ENCODE measurements at places on chromosomes 5 and 9.

- no peak for ATAC-seq
Measured at GRCh38 chr5:178336889-178337288, 104.3 kb upstream of the PHYKPL start.

DNA sequence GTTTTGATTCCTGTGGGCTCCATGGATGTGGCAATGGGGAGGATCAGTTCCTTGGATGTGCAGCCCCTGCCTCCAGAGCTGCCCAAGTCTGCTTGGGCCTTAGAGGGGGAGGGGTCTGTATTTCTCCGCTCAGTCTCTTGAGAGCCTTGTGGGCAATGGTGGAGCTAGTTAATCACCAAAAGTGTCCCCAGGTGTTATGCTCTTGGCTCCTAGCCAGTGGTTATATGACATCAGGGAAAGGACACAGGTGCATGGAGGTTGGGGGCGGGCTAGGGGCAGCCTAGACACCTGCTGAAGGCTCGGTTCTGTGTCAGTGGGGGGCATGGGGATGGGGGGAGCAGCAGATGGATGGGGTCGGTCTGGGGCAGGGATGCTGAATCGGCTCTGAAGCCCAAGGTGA is 12.4 kb upstream of the ARAP3 start:
- ATAC-seq: no peak

GRCh38 chr9:132003896-132004295 is 75.8 kb downstream of the MED27 start:
- no peak for ATAC-seq

- ATAC-seq: peak; percentile 35
Measured at GRCh38 chr9:133112663-133113026, 8.4 kb downstream of the RALGDS start.

- no peak for ATAC-seq
Measured at GRCh38 chr9:129230302-129230701, 52.2 kb upstream of the IER5L start.

- no peak for ATAC-seq
Measured at GRCh38 chr9:80811656-80812055, 877.7 kb downstream of the TLE1 start.

GRCh38 chr5:169710675-169711074 is 73.6 kb downstream of the DOCK2 start:
- ATAC-seq: no peak

DNA sequence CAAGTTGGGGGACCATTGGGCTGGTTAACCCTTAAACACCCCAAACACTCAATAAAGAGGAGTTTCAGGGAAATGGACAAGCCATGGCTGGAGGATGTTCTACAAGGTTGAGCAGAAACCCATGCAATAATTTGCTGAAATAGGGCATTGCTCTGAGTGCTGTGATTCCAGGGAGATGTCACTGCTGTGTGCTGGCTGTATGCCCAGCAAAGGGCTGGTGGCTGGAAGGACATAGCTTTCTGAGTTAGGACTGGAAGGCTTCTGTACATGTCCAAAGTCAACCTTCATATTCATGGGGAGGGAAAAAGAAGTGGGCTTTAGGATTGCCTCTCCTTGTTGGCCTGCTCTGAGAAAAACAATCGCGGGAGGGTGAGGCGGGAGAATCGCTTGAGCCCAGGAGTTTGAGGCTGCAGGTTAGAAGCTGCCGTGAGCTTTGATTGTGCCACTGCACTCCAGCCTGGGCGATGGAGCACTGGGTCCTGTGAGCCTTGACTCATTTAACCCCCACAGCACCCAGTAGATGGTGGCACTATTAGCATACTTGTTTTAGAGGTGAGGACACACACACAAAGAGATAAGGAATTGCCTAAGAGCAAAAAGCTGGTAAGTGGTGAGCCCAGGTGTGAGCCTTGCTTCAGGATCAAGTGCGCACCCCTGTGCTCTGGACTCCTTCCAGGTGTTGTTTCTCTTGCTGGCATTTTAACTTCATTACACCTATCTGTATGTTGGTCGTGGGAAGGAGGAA is 20.4 kb downstream of the IL12B start:
- no peak for ATAC-seq

DNA sequence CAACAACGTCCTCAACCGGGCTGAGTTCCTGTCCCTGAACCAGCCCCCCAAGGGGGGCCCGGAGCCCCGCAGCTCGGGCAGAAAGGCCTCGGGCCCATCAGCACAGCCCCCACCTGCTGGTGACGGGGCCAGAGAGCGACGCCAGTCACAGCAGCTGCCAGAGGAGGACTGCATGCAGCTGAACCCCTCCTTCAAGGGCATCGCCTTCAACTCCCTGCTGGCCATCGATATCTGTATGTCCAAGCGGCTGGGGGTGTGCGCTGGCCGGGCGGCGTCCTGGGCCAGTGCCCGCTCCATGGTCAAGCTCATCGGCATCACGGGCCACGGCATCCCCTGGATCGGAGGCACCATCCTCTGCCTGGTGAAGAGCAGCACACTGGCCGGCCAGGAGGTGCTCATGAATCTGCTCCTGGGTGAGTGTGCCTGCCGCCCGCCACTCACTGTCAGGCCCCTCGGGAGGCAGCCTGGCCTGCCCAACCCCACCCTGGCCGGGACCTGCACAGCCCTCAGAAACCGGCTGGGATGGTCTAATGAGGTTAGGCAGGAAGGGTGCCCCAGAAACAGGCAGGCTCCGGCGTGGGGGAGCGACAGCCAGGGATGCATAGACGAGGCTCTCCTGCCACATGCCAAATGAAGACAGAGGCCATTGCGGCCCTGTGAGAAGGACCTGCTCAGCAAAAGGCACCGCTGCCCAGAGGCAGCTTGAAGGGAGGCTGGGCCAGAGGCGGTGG is 678 bp downstream of the PLPP7 start:
- ATAC-seq: peak; percentile 25

GRCh38 chr9:122005597-122005996 is 87.5 kb downstream of the TTLL11 start:
- ATAC-seq: no peak

- ATAC-seq: peak; percentile 52
Measured at GRCh38 chr5:150272531-150272930, 17.0 kb downstream of the CAMK2A start.

GRCh38 chr9:124297915-124298645 is 40.3 kb downstream of the NEK6 start:
- no peak for ATAC-seq

GRCh38 chr5:154313360-154314017 is 123.0 kb downstream of the GALNT10 start:
- ATAC-seq: no peak

DNA sequence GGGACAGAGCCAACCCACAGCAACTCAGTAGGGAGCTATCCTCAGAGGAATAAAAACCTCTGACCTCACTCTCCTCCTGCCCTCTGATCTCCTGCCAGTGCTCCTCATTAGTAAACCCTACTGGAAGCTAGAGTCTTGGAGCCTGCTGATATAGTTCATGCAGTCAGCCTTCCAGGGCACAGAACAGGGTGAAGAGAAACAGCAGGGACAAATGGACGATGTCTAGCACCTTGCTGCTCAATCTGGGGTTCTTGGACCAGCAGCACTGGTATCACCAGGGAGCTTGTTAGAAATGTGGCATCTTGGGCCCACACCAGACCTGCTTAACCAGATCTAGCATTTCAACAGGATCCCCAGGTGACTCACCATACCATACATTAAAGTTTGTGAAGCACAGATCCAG is 5.5 kb upstream of the GALNT12 start:
- no peak for ATAC-seq

GRCh38 chr9:1604942-1605560 is 410.1 kb upstream of the SMARCA2 start:
- no peak for ATAC-seq

DNA sequence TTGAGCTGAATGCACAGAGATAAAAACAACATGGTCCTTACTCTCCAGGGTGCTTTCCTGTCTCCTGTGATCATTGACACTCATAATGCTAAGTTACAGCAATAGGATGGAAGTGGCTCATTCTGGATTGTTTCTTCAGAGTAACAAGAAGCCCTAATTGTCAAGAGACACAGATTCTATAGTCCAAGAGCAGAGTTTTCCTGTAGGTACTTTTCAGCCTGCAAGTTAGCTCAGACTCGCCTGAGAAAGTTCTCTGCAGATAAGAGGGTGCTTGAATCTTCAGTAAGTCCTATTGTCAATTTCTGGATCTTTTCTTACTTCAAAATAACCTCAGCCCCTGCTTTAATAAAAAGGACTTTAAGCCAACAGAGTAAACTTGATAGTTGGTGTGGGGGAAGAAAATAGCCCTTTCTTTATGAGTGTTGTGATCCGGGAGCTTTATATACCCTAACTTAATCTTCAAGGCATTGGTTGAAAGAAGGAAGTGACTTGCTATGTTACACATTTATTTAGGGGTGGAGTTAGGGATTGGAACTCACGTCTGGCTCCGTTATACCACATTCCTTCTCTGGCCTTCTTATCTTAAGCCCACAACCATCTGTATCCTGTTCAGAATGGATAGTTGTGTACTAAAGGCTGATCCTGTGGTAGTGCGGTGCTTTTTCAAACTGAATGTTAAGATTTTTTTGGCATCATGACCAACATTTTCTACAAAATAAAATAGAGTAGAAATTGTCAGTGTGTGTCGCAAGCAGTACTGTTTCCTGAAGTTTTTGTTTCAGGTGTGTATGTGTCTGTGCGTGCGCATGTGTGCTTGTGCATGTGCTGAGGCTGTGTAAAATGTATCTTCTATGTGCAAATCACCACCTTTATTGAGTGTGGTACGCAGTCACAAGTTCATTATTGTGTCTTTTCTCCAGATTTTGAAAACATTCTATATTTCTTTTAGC is 173.9 kb downstream of the WDR70 start:
- ATAC-seq: no peak

- ATAC-seq: no peak
Measured at GRCh38 chr5:162817364-162817763, 620.0 kb upstream of the CCNG1 start.

- ATAC-seq: no peak
Measured at GRCh38 chr9:3413984-3414383, 111.8 kb downstream of the RFX3 start.

- ATAC-seq: no peak
Measured at GRCh38 chr9:468766-469426, 254.2 kb downstream of the DOCK8 start.

DNA sequence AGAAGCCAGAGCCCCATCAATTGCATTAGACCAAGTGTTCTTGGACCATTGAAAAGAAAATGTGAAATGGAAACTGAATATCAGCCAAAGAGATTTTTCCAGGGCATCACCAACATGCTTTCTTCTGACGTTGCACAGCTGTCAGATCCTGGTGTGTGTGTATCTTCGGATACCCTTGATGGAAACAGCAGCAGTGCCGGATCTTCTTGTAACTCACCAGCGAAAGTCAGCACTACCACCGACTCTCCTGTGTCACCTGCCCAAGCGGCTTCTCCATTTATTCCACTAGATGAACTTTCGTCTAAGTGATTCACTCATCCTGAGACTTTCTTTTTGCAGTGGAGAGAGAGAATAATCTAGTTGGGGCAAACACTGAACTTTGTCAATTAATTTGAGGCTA is 75.7 kb downstream of the PIP5K1B start:
- ATAC-seq: no peak

DNA sequence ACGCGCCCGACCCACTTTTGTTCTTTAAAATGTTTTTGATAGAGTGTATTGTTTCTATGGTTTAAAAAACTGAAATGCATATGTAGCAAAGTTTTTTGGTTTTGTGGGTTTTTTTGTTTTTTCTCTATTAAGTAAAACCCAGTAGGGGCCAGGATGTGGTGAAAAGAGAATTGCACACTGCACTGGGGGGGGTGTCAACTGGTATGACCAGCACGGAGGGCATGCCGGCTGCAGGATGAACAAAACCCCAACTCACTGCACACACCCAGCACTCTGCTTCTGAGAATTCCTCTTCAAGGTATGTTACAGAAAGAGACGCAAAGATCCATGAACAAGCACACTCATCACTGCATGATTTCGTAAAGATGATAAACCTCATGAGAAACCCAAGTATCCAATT is 75.0 kb downstream of the STK10 start:
- no peak for ATAC-seq

DNA sequence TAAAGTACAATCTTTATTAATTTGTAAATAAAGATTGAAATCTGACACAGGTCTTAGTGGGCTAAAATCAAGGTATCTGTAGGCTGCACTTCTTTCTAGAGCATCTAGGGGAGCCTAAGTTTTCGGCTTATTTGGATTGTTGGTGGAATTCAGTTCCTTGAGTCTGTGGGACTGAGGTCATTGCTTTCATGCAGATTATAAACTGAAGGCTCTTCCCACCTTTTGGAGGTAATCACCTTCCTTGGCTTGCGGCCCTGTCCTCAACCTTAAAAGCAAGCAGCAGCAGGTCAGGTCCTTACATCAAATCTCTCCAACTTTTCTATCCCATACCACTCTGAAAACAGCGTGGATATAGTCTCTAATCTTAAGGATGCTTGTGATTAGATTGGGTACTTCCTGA is 25.9 kb downstream of the MAT2B start:
- ATAC-seq: no peak

All from gastroesophageal sphincter (tissue), 4 donors.